ENCODE measurements at places on chromosomes 5 and 9.

DNA sequence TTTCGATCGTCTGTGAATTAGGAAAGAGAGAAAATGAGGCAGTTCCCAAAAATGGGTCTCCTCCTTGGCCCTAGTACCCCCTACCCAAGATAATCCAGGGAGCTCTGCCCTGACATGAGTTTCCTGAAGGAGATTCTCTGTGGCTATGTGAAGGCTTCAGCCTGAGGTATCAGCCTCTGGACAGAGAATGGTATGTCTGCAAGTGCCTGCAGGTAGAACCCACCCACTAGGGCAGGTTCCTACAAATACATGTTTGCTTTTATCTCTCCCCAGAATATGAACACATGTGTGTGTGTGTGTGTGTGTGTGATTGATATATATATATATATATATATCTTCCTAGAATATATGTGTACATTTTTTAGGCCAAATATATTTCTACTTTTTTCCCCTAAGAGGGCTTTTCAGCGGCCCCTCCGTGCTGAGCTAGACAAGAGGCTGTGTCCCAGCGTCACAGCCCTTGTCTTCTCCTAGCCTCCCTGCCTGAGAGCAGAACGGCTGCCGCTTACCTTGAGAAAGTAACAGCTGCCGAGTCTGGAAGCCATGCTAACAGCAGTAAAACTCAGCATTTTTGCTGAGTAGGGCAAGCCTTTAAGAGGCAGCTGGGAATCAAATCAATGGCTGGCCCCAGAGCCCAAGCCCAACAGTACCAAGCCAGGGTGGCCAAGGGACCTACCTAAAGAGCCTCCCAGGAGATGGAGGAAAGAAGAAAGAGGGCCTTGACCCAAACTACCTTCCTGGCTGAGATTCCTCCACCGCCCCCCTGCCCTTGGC, 2.1 kb downstream of the BRINP1 start:
- no peak for DNase-seq

DNA sequence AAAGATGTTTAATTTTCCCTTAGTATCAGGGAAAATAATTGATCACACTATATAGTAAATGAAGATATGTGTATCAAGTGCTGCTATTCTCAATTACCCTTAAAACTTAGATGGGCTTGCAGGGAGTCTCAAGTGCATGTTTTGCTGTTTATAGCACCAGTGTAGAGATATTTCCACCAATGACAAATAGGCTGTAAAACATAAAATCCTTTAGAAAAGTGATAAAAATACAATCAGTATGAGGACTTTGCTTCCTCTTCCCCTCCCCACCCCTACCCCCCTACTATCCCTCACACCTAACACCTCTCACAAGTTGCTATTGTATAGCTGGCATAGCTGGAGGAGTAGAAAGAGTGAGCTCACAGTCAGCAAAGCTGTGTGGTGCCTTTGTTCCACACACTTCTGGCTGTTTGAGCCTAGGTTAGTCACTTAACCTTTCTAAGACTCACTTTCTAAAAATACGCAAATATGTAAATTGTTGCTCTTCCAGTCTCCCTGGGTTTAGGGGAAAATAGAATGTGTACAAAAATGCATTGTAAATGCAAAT, 93.1 kb downstream of the PDE4D start:
- no peak for DNase-seq

- DNase-seq: no peak
Observed at GRCh38 chr5:12851761-12852160, 947.5 kb upstream of the CTNND2 start.

DNA sequence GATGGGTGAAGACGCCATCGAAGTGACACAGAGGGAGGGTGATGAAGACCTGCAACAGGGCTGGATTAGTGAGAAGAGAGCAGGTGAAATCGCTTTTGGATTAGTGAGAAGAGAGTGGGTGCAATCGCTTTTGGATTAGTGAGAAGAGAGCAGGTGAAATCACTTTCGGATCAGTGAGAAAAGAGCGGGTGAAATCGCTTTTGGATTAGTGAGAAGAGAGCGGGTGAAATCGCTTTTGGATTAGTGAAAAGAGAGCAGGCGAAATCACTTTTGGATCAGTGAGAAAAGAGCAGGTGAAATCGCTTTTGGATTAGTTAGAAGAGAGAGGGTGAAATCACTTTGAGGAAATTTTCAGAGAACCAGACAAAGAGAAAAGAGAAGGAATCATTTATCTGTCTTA, 67.2 kb upstream of the TRIO start:
- DNase-seq: no peak

DNA sequence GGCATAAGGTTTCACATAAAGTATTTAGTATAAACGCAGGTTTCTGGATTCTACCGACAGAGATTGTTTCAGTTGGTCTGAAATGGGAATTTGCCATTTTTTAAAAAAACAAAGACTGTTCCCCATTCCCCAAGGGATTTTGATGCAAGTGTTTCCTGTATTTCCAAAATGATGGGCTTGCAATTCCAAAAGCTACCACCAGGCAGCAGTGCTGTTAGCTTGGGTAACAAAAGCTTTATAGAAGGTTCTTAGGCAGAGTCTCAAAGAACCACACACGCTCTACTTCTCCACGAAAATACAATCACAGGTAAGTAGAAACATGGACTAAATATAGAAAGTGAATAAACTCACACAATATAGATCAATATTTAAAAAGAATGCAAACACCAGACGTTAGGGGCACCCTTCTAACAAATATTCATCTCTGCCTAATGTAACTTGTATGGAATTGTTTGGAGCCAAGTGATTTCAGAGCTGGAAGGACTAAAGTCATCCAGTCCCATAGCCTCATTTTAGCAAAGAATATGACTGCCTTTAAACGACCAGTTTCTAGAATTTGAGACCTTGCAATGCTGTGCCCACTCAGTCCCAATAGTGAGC, 154.3 kb downstream of the SPOCK1 start:
- DNase-seq: no peak

GRCh38 chr9:134571946-134572917, 69.4 kb upstream of the COL5A1 start:
- DNase-seq: no peak
